Stimulated activated CD4-positive, alpha-beta T cell treated with anti-CD3 and anti-CD28 coated beads, TNF-alpha, amount 100 ng/mL, for 4 hours (primary cell): ENCODE measurements at places on chromosomes 12 and 14.

DNA sequence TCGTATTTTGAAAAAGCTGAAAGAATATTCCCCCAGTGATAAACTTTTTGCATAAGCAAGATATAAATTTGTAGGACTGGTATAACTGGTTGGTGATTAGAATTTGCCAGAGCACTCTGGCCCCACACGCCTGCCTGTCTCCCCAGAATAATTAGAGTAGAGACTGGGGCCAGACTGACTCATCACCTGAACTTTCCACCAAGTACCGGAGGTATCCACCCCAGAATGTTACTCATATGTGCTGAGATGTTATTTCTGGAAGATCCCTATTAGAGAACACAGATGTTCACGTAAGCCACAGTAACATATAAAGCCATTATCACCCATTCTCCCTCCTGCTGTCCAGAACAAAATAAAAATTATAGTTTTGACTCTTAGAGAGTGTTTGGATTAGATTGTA is 49.5 kb upstream of the PIWIL1 start:
- DNase-seq: no peak

- no peak for DNase-seq
Measured at GRCh38 chr14:69395929-69396328, 2.2 kb downstream of the ERH start.

- no peak for DNase-seq
Measured at GRCh38 chr14:67679006-67679405, 4.6 kb upstream of the VTI1B start.

GRCh38 chr12:73612551-73612950 is 925.1 kb upstream of the ATXN7L3B start:
- DNase-seq: no peak

- DNase-seq: no peak
Measured at GRCh38 chr14:33114331-33114730, 175.7 kb downstream of the NPAS3 start.

DNA sequence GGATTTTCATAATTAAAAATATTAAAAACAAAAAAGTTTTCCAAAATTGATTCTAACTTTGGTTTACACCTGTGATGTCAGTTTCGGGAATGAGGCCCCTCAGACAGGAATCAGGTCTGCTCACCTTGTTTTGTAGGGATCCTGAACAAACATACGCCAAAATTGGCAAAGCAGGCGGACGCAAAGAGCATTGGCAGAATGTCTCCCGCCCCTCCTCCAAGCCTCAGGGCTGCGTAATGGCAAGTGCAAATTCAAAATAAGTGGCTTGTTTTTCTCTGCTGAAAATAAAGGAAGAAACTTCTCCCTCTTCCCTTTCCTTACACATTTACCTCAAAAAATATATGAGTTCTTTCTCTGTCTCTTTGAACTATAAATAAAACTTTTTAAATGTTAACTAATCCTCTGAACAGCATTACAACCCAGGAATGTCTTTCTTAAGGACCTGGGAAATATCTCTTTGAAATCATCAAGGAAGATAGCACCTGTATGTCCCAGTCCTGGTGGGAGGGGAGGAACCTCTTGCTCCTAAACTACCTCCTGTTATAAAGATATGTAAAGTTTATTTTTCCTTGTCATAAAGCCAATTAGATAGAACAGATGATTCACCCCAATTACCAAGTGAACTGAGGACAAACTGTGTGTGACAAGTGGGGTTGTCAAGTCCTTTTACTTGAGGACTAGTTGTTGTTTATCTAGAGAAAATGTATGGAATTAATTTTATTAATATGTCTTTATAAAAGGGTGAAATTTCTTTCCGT is 16.5 kb downstream of the OR6J1 start:
- no peak for DNase-seq

GRCh38 chr14:21268617-21269251 is 508 bp downstream of the HNRNPC start:
- DNase-seq: no peak

DNA sequence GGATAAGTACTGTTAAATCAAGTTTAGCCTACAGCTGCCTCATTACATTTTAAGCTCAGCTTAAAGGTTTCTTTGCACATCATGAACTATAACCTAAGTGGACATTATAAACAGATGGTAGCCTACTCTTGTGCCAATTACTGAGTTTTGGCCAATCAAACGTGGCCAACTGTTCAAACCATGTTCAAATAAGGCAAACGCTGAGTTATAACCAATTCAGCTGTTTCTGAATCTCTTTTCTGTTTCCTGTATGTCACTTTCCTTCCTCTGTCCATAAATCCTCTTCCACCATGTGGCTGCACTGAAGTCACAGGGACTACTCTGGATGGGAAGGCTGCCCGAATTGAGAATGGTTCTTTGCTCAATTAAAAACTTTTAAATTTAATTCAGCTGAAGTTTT is 98.4 kb downstream of the BCAT1 start:
- no peak for DNase-seq

DNA sequence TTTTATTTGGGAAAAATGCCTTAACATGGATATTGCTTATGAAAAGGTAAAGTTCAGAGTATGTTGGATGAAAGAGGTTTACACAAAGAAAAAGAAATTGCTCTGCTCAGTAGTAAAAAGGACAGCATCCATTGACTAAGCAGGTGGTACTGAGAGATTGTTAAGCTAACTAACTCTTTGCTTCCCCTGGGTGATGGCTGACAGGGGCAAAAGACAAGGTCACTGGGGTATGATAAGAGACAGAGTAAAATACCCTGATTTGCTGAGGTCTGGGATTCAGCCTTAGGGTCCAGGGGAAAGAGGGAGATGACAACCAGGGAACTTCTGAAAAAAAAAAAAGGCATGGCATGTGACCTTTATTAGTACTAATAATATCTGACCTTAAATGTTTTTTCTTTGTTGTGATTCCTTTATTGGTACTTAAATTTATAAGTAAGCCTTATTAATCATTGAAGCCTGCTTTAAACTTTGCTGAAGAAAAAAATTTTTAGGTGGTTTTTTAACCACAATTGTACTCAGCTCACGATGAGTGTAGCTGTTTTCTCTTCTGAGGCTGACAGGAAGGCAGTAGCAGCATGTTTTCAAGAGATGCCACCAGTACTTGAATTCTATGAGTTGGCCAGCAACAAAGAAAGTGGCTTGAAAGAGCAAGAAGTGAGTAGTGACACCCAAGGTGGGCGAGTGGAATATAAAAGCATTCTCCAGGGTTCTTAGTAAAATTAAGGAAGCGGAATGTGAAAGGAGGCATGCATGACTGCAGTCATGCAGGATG is 43.7 kb upstream of the KITLG start:
- no peak for DNase-seq

DNA sequence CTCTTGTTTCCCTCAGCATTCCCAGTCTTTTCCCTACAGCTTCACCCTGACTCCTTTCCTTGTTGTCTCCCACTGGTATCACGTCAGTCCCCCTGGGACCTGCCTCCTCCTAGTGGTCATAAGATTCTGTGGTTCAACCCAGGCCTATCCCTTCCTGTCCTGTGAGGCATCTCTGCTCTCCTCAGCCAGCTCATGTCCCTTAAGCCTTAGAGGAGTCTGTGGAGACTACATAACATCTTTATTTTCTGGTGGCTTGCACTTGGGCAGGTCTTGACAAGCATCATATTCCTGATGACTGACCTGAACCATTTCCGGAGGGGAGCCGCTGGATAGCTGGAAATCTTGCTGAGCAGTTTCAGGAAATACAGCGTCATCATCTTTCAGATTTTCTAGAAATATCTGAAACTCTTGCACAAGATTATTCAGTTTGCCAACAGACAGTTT is 688 bp downstream of the C12orf71 start:
- no peak for DNase-seq

DNA sequence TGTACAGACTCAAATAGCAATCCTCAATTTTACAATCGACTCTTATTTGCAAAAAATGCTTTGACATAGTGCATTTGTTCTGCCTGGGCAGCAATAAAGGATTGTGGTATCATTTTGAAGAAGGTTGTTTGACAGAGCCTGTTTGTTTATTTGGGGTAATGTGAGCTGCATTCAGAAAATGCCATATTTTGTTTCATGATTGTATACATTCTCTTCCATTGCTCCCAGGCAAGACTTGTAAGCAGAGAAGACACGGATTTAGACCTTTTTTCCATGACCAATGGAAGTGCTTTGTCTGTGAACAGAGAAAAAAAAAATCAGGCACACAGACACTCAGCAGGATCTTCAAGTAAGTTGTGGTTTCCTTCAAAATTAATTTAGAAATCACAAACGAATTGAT is 35.5 kb upstream of the ALX1 start:
- no peak for DNase-seq

DNA sequence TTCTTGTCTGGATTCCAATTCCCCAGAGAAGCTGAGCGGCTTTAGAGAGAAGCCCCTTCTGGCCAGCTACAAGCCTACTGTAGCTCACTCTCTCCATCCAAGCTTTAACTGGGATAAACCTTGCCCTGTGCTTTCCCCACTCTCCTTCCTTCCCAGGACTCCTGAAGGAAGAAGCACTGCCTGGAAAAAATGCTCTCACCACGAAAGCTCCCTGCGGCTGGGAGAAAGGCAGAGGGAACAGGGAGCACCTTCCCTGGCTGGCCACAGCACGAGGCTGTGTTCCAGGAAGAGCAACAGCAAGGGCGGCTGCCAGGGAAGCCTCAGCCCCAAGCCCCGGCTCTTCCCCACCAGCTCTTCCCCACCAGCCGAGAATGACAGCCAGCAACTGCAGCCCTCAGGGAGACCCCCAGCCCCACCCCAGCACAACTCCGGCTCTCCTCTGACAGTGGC is 40.8 kb upstream of the PNMA1 start:
- DNase-seq: no peak

GRCh38 chr14:54251356-54251755 is 145.5 kb upstream of the CDKN3 start:
- DNase-seq: no peak

DNA sequence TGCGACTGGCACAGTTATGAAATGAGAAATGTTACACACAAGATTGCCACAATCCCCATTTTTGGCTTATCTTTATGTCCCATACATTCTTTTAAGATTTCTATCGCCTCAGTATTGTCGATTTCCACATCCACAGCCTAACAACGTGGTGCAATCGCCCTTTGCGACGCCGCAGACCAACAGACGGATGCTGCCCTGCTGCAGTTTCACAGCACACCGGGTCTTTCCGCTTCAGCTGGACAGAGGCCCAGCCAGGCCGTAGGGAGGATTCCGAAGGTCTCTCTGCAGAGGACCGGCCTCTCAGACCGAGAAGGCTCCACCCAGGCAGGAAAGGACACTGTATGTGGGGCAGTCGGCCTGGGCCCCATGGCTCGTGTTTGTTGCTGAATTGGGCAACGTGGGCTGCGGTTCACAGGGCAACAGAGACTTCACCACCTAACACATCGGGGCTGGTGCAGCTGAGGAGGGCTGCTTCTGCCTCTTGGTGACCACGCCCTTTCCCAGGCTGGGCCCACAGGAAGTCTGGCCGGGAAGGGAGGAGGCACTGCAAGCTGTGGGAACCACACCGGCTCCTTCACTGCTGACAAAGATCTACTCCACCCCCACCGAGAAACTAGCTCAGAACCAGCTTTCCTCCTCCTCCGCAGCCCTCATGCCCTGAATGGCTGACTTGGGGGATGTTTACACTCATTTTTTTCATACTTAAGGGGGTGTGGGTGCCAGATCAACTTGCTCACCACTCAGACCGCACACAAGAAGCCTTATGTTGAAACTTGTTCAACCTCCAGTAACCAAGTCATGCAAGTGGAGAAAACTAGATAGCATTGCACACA is 32.9 kb upstream of the MDM1 start:
- DNase-seq: peak; percentile 36

GRCh38 chr12:100490056-100490455 is 16.4 kb downstream of the NR1H4 start:
- DNase-seq: no peak

DNA sequence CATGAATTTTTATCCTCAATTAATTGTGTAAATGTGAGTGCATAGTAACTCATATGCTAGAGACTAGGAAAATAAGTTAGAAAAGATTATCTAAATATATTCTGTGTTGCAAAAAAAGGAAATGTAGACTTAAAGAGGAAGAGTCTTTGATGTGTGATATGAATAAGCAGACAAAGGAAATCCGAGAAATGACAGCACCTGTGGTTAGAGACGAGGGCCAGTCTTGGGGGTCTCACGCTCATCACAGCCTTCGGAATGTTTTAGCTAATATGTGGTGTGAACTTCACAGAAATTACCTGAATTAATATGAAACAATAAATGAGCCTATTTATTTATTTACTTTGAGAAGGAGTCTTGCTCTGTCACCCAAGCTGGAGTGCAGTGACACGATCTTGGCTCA is 11.6 kb downstream of the ATP6V0A2 start:
- DNase-seq: no peak

DNA sequence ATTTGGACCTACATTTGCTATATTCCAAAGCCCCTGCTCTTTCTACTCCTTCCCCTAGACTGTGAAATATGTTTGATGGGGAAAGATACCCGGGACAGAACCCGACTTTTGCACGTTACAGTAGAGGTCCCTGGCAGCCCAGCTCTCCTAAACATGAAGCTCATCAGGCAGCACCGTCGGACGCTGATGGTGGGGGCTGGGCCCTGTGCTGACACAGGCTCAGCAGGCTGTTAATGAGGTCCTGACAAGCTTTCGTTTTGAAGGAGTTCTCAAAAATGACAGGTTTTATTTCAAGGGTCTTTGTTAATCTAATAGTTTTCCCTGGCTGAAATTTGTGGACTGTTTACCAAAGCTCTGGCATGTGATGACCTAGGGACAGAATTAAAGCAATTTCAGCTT is 102.3 kb downstream of the SLC25A47 start:
- DNase-seq: no peak

GRCh38 chr12:52225752-52226151 is 7.3 kb upstream of the KRT7 start:
- DNase-seq: no peak
